ENCODE measurements at places on chromosomes 3 and 15.

- DNase-seq: no peak
These were observed 6.9 kb downstream of the SLC28A1 start for GRCh38 chr15:84891339-84891738.

DNA sequence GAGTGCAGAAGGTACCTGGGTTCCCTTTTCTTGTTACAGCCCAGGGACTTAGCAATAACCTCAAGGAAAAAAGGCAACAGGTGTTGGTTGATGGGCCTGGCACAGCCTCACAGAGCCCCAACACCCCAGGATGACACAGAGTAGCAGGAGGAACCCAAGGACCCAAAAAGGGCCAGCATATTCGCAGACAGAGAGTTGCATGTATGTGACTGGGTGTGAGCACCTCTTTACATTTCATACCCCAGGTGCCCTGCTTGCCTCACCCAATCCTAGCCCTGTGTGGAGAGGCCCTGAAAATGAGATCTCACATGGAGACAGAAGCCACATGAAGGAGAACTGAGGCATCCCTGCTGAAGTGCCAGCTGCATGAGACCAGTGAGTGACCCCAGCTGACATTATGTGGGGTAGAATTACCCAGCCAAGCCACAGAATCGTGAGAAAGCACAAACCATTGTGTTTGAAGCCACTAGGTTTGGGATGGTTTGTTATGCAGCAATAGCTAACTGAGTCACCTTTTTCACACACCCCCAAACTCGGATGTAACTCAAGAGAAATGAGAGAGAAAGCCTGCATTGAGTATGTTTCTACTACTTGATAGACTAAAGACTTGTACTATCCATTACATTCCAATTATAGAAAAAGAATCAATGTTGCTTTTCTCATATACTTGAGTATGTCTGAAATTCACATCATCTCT is 26.2 kb upstream of the HHATL start:
- no peak for DNase-seq

GRCh38 chr3:113834983-113835382 is 3.6 kb upstream of the GRAMD1C start:
- no peak for DNase-seq

DNA sequence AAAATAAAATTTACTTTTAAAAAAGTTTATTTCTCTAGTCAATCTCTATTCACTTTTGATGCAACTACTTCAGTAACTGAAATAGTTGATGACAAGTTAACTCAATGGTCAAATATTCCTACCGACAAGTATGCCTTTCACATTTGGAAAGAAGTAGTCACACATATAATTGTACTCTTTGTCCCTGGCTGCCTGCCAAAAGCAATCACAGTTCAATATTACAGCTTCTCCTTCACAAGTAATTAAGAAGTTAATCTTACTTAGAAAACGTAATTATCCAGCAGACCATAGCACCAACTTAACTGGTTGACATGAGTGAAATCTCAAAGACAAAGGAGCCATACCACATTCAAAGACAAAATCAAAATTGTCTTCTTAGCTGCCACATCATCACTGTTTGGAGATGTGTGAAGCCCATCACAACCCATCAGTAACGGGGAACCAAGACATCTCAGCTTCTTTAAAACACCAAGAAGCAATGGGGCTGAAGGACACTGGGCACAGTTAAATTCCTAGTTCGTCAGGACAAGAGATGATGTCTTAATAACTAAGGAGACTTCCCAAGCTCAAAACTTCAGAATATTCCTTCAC is 86.1 kb downstream of the PLCH1 start:
- no peak for DNase-seq

DNA sequence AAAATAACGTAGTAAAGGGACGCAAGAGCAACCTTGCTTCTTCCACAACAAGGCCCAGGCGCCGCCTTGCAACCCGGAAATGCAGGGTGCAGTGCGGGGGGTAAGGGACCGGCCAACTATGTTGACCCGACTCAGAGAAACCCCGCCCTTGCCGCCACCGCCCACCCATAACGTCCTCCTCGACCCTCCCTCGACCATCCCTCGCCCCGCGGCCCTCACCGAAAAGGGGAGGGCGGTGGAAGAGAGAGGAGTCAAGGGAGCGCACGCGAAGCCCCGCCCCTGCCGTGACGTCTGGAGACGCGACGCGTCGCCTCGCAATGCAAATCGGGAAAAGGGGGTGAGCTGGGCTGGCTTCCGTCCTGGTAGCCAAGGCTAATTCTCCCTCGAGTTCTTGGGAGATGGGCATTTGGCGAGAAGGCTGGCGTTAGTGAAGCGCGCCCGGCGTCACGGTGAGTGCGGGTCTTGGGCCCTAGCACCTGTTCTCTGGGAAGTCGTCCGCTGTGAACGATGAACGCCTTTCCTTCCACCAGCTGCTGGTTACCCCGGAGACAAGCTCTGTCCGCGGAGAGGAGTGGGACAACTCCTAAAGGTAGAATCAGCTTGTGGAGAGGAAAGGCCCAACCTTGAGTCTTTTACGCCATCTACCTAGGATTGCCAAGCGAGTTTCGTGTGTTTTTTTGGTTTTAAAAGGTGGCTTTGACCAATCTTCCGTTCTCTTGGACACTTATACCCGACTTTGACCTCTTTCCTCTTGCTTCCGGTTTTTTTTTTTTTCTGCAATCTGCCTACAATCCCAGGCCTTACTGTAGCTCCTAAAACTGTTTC is at the start of gene USP8:
USP8 (plus strand) TSS at position 340 of the 825 bp plus-strand sequence. CDS start 14,669 bp downstream, outside the sequence.
- peak; percentile 86 for DNase-seq

GRCh38 chr15:25903024-25903581 is 40.0 kb upstream of the ATP10A start:
- no peak for DNase-seq

GRCh38 chr15:81491414-81492096 is 117.5 kb upstream of the TMC3 start:
- no peak for DNase-seq

- DNase-seq: no peak
These were observed 305.0 kb upstream of the C2CD4B start for GRCh38 chr15:62469874-62470688.

- DNase-seq: no peak
These were observed 761.3 kb downstream of the AGBL1 start for GRCh38 chr15:86840996-86841395.

- no peak for DNase-seq
These were observed 36.4 kb downstream of the CEP152 start for GRCh38 chr15:48774484-48774883.

Measured in DMS 273 treated with DMSO at 0.1 percent for 48 hours (cell line).